Activated CD4-positive, CD25-positive, alpha-beta regulatory T cell treated with anti-CD3 and anti-CD28 coated beads, Interleukin-2, amount 50 U/mL, for 16 hours (primary cell): ENCODE measurements at places on chromosomes 3 and 15.
A peak's percentile ranks its signal among the peaks of the same experiment; 100 is the strongest.

DNA sequence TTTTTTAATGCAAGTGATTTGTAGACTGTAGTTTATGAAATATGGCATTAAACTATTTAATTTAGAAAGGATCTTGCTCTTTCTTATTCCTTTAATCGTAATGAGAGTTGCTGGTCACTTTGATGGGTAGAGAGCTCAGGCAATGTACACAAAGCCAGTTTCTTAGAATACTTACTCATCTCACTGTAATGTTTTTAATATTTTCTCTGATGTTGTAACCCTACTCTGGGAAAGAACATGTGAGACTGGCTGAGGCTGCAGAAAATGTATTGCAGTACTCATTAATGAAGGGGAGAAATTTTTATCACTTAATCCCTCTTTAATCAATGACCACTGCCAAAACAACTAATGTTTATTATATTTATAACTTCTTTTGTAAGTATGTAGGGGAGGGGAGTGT lies 479.4 kb upstream of the KCNMB2 start:
- no peak for DNase-seq

DNA sequence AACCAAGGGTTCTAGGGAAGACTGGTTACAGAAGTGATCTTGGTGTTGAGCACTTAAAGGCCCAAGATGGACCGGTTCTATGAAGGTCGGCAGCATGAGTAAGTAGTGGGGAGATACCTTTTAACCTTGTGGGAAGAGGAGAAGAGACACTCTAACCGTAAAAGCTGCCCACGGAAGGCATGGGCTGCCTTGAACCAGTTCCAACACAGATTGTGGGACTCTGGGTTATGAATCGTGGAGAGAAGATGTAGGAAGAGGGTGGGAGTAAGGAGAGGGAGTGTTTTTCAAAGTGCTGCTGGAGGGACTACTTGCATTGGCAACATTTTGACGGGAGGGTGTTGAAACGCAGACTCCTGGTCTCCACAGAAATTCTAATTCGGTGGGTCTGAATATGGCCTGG lies 67.1 kb downstream of the CRYGS start:
- DNase-seq: no peak

DNA sequence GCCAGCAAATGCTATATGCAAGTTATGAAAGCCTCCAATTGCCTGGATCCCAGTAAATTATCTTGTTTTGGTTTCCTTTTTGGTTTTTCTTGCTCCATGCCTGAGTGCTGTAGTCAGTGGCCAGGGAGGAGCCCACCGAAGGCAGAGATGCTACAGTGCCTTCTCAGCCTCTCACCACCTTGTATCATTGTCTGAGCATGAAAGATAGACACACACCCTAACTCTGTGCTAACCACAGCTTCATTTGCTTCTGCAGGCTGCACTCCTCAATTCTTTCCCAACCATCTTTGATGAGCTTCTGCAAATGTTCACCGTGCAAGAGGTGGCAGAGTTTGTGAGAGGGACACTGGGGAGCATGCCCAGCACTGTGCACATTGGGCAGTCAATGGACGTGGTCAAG lies 114.5 kb upstream of the MANF start:
- no peak for DNase-seq

- no peak for DNase-seq
Measured at GRCh38 chr3:129435367-129435766, 4.4 kb downstream of the MBD4 start.

GRCh38 chr3:18745472-18745871 lies 320.3 kb upstream of the SATB1 start:
- no peak for DNase-seq

DNA sequence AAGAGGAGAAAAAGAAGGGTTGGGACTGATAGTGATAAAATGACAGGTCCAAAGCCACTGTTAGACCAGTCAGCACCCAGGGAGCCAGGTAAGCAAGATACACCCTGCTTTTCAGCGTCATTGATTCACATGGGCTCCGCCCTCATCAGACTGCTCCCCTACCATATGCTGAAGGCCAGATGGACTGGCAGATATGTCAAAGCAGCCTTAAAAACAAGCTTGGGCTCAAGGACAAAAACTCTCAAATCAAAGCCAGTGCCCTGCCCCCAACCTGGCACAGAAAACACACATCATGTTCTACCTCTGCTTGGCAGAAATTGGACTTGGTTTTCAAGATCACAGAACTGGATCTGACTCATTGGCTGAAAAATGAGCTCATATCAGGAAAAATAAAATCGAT lies 33.4 kb downstream of the SH3BP5 start:
- DNase-seq: no peak

DNA sequence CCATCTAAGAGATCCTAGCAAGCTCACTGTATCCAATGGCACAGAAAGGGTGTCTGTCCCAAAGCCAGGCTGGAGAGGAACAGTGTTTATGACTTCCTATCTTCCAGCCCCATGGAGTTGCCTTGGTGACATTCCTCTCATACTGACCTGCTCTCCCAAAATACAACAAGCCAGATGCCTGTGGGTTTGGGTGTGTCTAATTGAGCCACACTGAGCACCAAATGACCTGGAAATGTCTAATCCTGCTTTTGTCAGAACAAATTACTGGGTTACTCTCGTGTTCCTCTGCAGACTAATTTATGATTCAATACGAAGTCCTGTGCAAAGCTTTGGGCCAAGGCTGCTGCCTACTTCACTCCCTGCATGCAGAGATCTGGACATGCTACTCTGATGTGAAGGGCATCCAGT lies 98.1 kb upstream of the STRIT1 start:
- no peak for DNase-seq

DNA sequence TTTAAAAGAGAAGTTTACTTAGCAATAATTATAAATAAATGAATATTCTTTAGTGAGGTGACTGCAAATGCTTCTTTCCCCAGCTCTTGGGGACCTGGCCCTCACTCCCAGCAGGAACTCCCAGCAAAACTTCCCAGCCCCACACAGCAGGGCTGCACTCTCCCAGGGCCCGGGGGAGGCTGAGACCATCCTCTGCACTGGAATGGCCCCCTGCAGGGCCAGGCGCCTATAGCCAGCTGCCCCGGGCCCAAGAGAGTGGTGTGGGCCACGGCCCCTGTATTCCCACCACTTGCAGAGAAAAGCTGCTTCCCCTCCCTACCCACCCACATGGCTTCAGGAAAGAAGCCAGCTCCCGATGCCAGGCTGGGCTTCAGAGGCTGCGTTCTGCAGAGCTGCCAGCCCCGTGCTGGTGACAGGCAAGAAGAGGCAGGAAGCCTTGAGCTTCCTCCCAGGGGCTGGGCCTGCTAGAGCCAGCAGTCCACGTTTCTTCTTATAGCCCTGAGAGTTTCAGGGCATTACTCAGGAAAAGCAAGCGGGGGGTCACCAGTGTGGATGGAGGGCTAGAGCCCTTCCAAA lies 20.0 kb downstream of the IDH2 start:
- DNase-seq: no peak

- DNase-seq: no peak
Measured at GRCh38 chr15:27722102-27722501, 377.0 kb downstream of the OCA2 start.

GRCh38 chr15:85361323-85361722 lies 19.1 kb upstream of the AKAP13 start:
- no peak for DNase-seq

- no peak for DNase-seq
Measured at GRCh38 chr15:39714251-39714650, 68.4 kb downstream of the FSIP1 start.

GRCh38 chr3:63724987-63725386 lies 72.5 kb downstream of the SNTN start:
- no peak for DNase-seq

DNA sequence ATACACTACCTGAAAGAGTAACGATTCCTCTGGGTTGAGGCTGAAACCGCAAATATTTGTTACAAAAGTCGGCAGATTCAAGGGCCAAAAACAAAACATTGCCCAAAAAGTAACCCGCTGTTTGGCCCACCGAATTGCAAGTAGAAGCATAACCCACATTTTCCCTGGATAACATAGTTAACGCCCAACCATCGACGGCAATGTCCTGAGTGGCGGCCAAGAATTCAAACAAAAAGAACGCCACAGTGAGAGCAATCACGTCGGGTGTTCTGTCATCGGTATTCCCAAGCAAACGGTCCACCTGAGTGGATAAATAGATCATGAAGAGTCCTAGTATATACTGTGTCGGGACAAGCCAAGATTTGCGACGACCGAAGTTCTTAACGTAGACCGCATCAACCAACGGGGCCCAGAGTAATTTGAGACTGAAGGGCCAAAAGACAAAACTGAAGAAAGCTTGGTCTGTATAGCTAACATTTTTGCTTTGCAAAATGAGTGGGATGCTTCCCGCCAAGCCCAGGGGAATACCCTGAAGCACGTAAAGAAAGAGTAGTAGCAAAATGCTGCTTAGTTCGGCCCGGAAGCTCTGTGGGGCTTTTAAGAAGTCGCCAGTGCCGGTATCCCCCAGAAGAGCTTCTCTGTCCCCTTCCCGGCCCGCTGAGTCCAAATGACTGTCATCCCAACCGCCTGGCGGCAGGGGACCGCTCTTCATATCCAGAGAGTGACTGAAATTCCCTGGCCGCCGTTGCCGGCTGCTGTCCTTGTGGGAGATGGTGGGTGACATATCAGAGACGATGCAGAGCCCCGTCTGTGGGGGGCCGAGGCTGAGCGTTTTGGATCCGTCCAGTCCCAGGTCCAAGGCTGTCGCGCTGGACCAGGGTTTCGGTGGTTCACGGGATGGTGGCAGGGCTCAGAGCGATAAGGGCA lies 750 bp downstream of the SLC33A1 start:
- peak; percentile 6 for DNase-seq

GRCh38 chr3:188855675-188856074 lies 316.1 kb upstream of the TPRG1 start:
- no peak for DNase-seq
